ENCODE measurements at places on chromosomes 6 and 20.

DNA sequence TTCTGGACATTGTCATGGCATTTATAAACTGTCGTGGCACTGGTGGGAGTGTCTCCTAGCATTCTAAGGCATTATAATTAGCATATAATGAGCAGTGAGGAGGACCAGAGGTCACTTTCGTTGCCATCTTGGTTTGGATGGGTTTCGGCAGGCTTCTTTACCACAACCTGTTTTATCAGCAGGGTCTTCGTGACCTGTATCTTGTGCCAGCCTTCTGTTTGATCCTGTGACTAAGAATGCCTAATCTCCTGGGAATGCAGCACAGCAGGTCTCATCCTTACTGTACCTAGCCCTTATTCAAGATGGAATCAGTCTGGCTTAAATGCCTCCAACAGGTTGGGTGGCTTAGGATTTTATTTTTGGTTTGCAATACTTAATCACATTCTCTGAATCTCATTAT, 142.7 kb upstream of the GGTLC1 start:
- DNase-seq = no peak

GRCh38 chr6:154441995-154442310, 68.5 kb downstream of the CNKSR3 start:
- no peak for DNase-seq

DNA sequence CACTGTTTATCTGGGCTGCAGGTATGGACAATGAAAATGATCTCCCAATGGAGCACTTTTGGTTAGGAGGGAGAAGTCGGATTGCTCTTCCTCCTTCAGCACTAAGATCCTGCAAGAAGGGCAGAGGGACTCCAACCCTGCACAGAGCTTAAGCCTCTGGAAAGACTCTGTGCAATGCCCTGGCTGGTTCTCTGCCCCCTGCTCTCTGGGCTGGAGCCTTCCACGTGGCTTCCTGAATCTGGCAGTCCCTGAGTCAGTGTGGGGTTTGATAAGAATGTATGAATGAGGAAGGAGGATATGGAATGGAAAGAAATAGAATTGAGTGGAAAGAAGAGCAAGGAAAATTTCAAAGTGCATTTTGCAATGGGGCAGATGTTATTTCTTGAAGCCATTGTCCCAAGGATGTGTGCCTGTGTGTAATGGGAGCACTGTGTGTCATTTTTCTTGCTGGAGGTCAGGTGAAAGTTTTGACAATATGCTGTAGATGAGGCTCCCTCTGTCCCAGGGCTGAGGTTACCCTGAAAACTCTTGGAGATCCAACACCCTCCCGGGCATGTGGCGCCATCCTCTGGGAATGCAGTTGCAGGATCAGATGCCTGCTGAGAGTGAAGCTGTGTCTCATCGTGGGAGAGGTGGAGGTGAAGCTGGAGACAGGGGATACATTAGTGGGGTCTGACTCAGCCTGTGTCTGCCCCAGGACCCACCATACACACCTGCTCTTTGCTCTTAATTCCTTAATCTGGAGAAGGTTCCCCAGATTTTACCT, 16.3 kb upstream of the CST9L start:
- DNase-seq = no peak

- no peak for DNase-seq
These were observed 88.7 kb downstream of the SNAP25 start for GRCh38 chr20:10307359-10307735.

GRCh38 chr6:170232186-170233002, 58.5 kb downstream of the DLL1 start:
- DNase-seq = no peak

Measured in activated CD4-positive, alpha-beta T cell treated with anti-CD3 and anti-CD28 coated beads, Interleukin-2, amount 50 U/mL, for 16 hours (primary cell).